ENCODE measurements at places on chromosomes 1 and 21.

- no peak for DNase-seq
These were observed 25.9 kb upstream of the IL19 start for GRCh38 chr1:206744683-206745082.

DNA sequence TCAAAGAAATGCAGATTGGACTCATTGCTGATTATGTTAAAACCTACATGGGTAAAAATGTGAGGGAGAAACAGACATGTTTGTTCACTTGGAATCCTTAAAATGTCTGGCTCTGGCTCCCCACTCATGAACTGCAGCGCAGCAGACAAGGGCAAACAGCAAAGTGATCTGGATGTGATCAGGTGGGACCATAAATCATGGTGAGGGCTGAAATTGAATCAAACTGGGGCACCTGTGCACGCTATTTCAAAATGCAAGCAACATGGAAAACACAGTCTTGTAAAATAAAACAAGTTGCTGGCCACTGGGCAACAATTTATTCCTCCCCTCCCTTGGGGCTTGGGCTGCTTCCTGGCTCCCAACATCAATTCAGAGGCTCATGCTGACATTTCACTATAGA, 373.4 kb downstream of the SEC16B start:
- DNase-seq, result no peak

DNA sequence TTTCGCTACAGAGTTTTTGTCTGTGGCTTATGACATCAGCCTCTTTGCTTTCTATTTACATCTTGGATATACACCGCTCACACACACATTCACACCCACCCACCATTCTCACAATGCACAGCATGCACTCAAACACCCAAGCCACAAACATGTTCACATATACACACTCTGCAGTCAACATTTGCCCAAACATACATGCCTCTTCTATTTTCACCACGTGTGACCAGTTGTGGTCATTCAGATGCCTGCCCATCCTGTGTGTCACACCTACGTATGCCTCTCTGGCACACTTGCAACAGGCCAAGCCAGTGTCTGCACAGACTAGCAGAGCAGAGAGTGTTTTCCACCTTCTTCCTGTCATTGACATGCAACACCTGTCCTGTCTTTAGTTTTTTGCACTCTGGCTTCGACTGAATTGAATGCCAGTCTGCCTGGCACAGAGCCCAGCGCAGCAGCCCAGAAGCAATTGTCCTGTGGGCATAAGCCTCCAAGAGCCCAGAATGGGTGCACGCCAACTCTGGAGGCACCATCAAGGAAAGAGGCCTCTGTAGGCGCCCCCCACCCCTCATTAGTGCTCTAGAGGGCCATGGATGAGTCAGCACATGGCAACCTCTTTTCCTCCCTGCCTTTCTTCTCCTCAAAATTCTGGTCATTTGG, 37.7 kb upstream of the LRRN2 start:
- peak; percentile 42 for DNase-seq

GRCh38 chr1:209420276-209420675, 163.2 kb upstream of the CAMK1G start:
- no peak for DNase-seq

DNA sequence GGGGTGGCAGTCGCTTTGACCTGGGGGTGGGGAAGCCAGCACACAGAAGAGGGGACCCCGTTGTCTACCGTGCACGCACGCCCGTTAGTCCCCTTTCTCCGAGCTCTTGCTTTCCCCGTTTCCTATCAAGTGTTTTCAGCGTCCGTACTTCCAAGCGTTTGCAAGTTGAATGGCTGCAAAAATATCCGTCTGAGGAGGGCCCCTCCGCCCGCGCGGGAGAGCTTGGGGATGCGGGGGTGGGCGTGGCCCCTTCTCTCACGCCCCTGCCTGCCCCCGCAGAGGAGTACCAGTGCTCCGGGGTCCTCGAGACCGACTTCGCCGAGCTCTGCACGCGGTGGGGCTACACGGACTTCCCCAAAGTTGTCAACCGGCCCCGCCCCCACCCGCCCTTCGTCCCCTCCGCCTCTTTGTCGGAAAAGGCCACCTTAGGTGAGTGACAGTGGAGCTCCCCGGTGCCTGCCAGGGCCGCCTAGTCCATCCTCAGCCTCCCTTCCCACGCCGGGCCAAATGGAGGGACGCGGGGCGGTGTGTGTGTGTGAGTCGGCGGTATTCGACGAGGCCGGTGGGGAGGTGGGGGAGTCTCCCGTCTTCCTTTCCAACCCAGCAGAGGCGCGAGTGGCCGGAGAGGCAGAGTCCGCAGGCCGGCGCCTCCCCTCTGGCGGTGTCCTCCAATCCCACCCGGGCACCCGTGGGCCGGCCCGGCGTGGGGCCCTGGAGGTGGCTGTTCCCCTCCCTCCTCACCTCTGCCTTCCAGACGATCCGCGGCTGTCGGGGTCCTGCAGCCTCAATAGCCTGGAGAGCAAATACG, 3.4 kb downstream of the LRRC71 start:
- no peak for DNase-seq
